ENCODE measurements at places on chromosomes 7 and 10.

DNA sequence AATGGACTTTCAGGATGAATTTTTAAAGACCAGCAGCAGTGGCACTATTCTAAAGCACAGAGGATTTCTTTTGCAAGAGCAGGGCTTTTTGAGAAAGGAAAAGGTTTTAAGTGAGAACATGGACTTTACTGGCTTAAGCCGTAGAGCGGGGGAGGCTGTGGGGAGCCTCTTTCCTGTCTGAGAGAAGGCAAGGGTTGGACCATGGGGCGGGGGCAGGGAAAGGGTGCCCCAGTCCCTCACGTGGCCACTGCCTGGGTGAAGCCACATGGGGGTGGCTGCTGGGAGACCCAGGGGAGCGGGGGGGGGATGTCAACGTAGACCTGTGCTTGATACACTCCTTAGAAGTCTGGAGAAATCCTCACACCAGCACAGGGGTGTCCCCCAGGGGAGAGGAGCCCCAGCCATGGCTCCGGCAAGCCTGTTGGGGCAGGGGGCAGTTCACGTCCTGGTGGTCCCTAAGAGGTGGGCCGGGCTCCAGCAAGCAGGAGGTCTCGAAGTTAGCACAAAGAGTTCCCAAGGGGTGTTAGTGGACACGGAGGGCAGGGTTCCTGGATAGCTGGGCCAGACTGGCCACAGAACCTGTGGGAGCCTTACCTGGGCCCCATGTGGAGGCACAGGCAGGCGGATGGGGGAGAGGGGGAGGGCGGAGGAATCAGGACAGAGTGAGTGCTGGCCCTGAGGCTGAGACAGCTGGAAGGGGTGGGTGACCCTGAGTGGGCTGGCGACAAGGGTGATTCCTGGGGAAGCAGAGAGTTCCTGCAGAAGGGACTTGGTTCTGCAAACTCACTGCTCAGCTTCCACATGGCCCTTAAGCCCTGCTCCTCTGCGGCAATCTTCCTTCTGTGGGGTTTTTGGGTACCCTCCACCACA is 36.9 kb upstream of the ELFN1 start:
- no peak for DNase-seq

DNA sequence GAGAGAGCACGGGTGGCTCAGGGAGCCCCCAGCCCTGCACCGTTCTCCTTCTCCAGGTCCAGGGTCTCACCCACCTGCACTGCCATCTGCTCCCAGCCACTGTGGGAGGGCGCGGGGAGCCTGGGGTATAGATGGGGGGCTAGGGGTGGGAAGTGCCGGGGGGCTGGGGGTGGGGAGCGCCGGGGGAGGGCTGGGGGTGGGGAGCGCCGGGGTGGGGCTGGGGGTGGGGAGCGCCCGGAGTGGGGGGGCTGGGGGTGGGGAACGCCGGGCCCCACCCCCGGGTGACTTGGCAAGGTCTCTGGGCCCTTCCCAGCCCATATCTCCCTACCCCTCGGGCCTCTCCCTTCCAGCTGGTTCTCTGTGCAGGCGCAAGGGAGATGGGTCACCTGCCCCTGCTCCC is at the start of gene GRIFIN:
GRIFIN (minus strand) TSS at position 101 of the 400 bp plus-strand sequence; CDS start at position 86, 15 bp downstream.
- DNase-seq, result no peak

GRCh38 chr7:152882576-152883310 is 123.2 kb downstream of the ACTR3B start:
- no peak for DNase-seq

GRCh38 chr10:91146146-91146545 is 74.3 kb upstream of the PCGF5 start:
- no peak for DNase-seq

DNA sequence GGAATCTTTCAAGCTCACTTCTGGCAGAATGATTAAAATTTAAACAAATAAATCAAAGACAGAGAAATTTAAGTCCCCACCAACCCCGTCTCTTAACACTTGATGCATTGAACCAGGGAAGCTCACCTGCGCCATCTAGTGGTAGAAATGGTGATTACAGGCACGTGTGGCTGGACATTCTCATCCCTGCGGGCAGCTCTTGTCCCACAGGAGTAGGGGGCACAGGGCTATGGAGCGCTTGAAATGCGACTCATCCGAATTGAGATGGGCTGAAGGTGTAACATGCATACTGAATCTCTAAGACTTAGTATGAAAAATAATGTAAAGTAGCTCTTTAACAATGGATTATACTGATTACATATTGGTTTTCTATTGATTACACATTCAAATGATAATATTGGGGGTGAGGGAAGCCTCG is 24.8 kb upstream of the SLIT1 start:
- DNase-seq, result no peak

- no peak for DNase-seq
Measured at GRCh38 chr10:69868821-69869220, 67.1 kb downstream of the COL13A1 start.

GRCh38 chr7:42096681-42097561 is 140.1 kb downstream of the GLI3 start:
- no peak for DNase-seq

GRCh38 chr10:107692072-107692471 is 527.6 kb upstream of the SORCS1 start:
- no peak for DNase-seq

GRCh38 chr7:46283852-46284251 is 362.8 kb upstream of the IGFBP3 start:
- DNase-seq, result no peak

DNA sequence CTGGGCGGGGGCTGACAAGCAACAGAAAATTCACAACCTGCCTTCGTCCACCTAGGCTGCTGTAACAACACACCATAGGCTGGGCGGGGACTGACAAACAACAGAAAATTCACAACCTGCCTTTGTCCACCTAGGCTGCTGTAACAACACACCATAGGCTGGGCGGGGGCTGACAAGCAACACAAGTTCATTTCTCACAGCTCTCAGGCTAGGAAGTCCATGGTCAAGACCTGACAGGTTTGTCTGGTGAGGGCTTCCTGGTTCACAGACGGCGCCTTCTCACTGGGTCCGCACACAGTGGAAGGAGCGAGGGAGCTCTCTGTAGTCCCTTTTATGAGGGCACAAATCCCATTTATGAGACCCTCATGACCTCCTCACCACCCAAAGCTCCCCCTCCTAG is 52.2 kb downstream of the DIP2C start:
- no peak for DNase-seq

DNA sequence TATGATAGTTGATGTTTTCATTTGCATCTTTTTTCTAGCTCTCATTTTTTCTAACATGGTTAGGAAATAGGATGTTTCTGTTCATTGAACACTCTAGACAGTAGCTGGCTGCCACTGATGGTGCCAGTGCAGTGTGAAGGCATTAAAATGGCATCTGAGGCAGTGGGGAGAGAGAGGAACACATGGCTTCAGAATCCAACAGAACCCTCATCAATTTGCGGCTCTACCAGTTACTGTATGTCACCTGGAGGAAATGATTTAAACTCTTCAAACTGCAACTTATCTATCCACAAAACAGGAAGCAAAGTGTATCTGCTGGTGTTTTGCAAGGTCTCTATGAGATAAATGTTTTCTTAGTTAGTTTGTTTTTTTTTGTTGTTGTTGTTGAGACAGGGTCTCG is 305.2 kb upstream of the PRKCQ start:
- DNase-seq, result no peak

GRCh38 chr7:36188906-36189305 is 35.9 kb downstream of the EEPD1 start:
- no peak for DNase-seq
